ENCODE measurements at places on chromosomes 3 and 15.

DNA sequence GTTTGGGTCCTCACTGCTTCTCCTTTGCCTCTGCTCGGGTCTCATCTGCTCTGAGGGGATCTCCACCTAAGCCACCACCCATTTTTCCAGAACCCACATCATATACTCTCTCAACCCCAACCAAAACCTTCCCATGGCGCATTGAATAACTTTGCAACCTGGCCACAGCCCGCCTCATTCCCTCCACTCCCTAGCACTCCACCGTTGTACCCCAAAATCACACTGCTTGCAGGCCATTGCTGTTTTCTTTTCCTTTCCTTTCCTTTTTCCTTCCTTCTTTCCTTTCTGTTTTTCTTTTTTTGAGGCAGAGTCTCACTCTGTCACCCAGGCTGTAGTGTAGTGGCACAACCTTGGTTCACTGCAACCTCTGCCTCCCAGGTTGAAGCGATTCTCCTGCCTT is 3.1 kb upstream of the VPS18 start:
- no peak for DNase-seq

GRCh38 chr3:33146791-33147445 is 33.1 kb downstream of the CRTAP start:
- peak; percentile 60 for DNase-seq

DNA sequence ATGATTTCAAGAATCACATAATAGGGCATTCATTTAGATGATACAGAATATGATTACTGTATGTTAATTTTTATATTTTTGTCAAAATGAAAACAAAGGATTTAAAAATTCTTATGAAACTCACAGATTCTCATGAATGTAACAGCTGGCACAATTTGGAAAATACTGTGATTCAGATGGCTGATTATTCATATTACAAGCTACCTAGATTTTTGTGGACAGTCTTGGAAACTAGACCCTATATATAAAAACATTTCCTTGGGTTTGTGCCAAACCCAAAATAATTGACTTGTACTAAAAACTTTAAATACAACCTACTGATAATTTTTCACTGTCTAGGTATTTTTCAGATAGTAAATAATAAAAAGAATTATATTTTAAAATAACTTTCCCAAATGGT is 26.2 kb downstream of the ZBED2 start:
- DNase-seq: peak; percentile 53

- DNase-seq: no peak
Observed at GRCh38 chr3:18988614-18989229, 159.6 kb upstream of the KCNH8 start.

GRCh38 chr3:45642731-45643152 is 46.5 kb upstream of the SACM1L start:
- no peak for DNase-seq

GRCh38 chr3:127170814-127171213 is 22.1 kb upstream of the PRR23E start:
- peak; percentile 83 for DNase-seq

DNA sequence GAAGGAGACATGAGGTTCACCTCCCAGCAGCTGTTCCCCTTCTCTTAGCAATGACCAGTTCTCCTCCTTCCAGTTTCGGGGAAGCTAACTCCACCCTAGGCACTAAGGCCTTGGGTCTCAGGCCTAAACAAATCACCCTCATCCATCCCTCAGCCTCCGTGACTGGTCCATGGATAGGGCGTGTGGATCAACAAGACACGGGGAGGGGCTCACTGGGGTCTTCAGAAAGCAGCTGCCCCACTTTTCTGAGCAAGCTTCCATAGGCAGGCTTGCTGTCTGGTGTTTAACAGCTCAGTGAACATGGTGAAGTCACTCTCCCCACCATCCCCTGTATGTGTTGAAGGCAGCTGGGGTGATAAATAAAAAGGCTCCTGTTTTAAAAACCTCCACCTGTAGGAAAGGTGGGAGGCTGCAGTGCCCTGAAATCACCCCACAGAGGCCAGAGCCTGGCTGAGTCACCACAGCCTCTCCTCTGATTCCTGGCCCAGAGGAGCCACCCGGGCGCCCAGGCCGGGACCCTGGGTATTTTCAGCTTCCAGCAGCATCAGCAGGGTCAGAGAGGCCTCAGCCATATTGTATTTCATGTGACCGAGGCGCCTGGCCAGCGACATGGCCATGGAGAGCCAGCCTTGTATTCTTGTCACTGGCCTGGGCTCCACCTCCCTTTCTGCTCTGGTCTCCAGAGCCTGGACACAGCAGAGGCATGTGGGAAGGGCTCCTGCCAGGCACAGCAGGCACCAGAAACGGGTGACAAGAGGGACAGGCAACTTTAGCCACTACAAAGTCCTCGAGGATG is 60.3 kb upstream of the HERC1 start:
- DNase-seq: no peak

DNA sequence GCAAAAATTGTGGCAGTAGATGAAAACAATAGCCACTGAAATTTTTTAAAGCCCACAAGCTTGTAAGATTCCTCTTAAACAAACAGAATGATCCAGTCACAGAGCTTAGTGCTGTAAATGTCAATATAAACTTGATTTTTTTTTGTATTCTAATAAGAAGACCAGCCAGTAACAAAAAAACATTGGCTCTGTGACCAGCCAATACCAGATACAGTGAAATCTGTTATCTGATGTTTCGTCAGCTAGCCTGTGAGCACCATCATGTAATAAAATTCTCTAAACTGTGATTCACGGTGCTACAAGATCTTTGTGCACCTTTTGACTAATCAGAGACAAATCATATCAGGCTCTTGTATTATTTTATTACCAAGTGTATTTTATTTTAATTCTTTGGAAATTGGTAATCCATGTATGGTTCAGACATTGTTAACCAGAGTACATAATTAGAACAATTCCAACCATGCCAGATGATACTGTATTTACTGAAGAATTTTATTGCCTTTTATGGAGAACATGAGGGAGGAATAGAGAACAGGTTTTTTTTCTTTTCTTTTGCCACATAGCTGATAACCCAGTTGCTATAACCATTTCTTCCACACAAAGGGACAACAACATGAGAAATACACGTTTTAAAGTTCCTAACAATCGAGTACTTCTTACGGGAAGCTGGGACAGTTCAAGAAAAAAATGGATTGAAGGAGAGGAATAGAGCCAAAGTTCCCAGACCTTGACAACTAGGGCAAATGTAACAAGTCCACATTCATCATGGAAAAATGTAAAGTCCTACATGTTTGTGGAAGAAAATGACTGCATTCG is 71.9 kb downstream of the FILIP1L start:
- DNase-seq: peak; percentile 94

DNA sequence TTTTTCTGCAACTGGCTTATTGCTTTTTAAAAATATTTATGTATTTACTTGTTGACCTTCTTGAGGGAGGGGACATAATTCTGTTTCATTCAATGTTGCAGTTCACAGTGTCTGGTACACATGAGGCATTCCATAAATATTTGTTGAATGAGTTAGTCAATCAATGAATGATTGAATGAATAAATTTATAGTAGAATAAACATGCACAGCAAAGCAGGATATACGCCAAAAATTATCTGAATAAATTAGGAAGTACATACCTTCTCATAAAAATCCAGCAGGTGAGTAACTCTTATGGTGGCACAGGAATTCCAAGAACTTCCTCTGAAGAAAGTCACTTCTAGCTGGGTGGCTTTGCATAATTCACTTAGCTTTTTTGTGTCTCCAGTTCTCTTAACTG is 469.4 kb upstream of the ATP11B start:
- DNase-seq: peak; percentile 28

- no peak for DNase-seq
Observed at GRCh38 chr3:30289766-30290165, 316.6 kb upstream of the TGFBR2 start.

DNA sequence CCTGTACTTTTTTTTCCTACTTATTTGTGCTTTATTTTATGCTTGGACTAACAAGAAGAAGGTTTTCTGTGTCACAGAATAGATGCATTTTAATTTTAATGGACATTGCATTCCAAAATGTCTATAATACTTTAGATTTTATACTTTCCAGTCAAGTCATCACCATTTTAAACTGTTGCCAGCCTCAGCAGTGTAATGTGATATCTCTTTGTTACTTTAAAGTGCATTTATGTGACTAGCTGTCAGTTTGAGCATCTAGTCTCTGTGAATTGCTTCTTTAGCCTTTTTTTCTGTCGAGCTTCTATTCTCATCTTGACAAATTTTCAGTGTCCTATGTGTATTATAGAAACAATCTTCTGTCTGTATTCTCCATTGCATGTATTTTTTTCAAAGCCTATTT is 511.4 kb upstream of the CBLB start:
- DNase-seq: no peak

GRCh38 chr3:25711090-25711489 is 46.4 kb upstream of the TOP2B start:
- DNase-seq: no peak

DNA sequence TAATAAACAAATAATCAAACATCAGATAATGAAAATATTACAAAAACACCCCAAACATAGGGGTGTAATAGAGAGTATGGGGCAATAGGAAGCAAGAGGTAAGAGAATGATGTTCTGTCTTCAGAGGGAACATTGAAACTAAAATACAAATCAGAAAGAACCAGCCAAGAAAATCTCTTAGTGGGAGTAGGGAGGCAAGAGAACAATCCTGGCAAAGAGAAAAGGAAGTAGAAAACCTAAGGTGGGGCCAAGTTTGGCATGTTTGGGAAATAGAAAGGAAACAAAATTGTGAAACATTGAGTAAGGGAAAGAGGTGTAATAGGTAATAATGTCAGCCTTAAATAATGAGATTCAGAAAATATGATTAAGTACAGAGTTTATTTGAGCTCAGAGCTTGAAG is 467.1 kb downstream of the RBMS3 start:
- DNase-seq: no peak

GRCh38 chr15:83404121-83404520 is 43.0 kb upstream of the SH3GL3 start:
- no peak for DNase-seq

GRCh38 chr3:126320517-126321293 is 36.5 kb downstream of the KLF15 start:
- DNase-seq: no peak

- DNase-seq: no peak
Observed at GRCh38 chr3:28171962-28172361, 69.5 kb upstream of the CMC1 start.

- DNase-seq: no peak
Observed at GRCh38 chr15:28901587-28901980, 15.8 kb downstream of the APBA2 start.

GRCh38 chr3:46386205-46386604 is 15.5 kb downstream of the CCR5 start:
- no peak for DNase-seq

DNA sequence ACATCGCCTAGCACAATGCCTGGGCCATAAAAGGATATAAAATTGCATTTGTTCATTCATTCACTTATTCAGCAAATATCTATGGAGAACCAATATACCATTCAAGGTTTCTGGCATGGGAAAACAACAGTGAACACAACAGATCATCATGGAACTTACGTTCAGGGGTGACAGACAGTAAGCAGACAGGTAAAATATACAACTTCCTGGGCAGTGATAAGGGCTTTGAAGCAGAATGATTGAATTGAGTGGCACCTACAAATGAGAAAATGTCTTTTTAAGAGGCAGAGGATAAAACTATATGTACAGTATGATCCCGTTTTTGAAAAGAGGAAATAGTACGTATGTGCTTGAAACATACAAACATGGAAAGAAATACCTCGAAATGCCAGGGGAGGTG is 39.2 kb downstream of the CMTM7 start:
- DNase-seq: no peak

DNA sequence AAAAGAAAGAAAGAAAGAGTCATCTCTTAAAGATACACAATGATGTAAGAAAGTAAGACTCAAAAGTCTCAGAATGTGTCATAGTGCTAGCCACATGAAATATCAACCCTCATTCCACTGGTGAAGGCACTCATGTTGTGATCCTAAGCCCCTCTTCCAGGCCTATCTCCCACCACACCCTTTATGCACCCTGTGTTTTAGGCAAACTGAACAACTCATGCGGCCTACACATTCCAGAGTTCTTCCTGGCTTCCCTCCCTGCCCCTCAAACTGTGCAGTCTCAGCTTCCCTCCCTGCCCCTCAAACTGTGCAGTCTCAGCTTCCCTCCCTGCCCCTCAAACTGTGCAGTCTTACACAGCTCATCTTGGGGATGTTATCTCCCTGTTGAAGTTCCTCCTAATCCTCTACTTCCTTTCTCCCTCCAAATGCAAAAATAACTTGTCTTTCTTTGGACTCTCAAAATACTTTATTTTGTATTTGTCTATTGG is 69.0 kb upstream of the FNDC3B start:
- DNase-seq: peak; percentile 37

- DNase-seq: peak; percentile 72
Observed at GRCh38 chr3:12405432-12406272, 78.6 kb upstream of the TSEN2 start.

DNA sequence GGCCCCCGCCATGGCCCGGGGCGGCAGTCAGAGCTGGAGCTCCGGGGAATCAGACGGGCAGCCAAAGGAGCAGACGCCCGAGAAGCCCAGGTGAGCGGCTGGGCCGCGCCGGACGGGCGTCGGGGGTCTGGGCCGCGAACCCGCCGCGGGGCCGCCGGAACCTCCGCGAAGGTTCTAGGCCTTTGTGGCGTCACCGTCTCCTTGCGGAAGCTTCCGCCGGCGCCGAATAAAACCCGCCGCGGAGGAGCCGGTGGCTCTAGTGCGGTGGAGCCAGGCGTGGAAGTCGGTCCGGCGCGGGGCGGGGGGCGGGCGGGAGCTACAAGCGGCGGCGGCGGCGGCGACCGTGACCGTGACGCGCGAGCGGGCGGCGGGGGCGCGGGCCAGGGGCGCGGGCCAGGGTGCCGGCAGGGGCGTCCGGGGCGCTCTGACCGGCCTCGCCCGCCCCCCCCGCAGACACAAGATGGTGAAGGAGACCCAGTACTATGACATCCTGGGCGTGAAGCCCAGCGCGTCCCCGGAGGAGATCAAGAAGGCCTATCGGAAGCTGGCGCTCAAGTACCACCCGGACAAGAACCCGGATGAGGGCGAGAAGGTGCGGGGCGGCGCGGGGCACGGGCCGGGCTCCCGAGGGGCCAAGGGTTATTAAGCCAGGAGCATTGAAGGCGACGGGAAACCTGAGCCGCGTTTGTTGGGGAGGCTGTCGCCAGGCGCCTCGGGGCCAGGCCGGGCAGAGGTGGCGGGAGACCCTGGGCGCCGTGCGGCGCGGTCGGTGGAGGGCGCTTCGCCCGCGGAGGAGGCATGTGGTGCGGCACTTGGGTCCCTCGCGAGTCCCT is at the start of gene DNAJA4:
DNAJA4 (plus strand) TSS at position 259 of the 833 bp plus-strand sequence; CDS start at position 461, 202 bp downstream.
- DNase-seq: peak; percentile 31

DNA sequence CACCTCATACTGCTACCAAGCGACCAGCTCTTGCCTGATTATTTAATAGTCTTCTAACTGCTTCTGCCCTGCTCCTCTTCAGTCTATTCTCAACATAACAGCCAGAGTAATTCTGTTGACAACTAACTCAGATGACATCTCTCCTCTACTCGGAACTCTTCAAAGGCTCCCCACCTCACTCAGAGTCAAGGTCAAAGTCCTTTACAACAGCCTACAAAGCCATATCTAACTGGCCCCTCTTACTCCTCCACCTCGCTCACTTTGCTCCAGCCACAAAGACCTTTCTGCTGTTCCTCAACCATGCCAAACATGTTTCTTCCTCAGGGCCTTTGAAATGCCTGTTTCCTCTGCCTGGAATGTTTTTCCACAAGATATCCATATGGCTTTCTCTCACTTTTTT is 43.6 kb downstream of the PIK3R4 start:
- DNase-seq: no peak
